Breast epithelium (tissue), 4 donors: ENCODE measurements at places on chromosomes 4 and X. TPM values are rescaled to one million over a fixed set of nuclear protein-coding genes. Genes with fewer than 3 reads are reported as not detected.

DNA sequence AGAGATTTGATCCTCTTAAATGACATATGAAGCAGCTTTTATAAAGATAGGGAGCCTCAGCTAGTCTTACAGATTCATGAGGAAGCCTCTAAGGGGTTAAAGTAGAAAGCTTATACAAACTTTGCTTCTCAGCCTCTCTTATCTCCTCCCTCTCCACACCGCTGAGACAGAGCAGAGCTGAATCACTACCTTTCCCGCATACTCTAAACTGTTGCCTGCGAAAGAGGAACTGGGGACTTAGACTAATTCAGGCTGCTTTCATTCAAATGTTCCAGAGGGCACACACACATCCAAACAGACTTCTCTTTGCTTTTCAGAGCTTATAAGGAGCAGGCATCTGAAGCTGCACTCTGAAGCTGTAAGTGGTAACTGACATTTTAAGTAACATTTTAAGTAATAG, at the start of gene SERTM2:
Gene SERTM2, plus strand, starts transcription at position 169 of the 400 bp plus-strand sequence. CDS start 7,213 bp downstream, outside the sequence.
- no peak for DNase-seq

- no peak for DNase-seq
Observed at GRCh38 chr4:17296921-17297890, 214.7 kb downstream of the QDPR start.

DNA sequence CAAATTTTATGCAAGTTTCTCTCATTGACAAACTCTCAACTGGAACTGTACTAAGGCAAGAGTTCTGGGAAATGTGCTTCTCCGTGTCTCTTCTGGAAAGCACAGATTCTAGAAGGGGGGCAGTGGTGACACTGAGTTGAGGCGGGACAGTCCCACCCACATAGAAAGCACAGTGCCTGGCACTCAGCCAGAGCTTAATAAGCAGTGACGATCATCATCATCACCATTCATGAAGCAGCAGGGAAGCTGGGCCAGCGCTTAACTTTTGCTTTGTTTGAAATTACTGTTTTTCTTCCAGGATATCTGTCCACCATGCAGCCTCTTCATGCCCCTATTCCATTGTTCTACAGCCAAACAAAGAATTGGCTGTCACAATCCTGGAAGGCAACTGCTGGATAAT, 60.3 kb downstream of the BEND2 start:
- DNase-seq, result no peak

The MAGEB10 gene
- not detected for total RNA-seq

The EPGN gene
- not detected for total RNA-seq

GRCh38 chrX:10938365-10938923, 172.7 kb upstream of the HCCS start:
- DNase-seq, result no peak

DNA sequence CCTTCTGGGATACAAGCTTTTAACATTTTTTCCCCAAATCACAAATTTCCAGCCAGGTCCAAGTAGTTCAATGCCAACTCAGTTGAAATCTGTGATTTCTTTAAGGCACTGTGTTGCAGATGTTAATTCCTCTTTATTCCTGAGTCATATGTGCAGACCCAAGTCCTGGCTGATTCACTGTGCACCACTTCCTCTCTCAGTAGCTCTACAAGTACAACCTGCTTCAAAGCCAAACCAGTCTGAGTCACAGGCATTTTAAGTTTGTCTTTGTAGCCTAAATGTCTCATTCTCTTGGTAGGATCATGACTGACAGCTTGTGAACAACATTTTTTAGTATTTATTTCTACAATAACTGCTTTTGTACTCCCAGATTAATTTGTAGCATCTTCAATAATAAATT, 165.6 kb upstream of the S100G start:
- no peak for DNase-seq

DNA sequence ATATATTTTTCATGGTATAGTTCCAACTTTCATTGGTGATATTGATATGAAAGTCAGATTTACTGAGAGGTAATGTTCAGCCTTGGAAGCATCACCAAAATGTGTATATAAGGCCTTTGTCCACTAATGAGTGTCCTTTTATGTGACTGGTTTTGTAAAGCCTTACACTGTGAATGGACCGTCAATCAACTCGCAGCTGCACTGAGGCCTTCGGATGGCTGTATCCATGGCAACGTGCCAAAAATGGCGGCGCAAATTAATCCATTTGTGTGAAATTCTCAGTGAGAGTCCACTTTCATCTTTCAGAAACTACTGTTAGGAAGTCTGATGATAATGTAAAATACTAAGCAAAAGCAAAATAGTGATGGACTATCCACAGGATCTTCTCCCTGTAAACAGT, 131.7 kb downstream of the SPCS3 start:
- no peak for DNase-seq

The ADAMTS3 gene
- 2.9 TPM for total RNA-seq

The NLRP2B gene
- 0.73 TPM for total RNA-seq

The KCNE5 gene
- 1.4 TPM for total RNA-seq

The PAGE1 gene
- not detected for total RNA-seq

The TMEM35A gene
- 2.1 TPM for total RNA-seq

The STPG2 gene
- total RNA-seq, result 1.6 TPM

The PITX2 gene
- total RNA-seq, result not detected

DNA sequence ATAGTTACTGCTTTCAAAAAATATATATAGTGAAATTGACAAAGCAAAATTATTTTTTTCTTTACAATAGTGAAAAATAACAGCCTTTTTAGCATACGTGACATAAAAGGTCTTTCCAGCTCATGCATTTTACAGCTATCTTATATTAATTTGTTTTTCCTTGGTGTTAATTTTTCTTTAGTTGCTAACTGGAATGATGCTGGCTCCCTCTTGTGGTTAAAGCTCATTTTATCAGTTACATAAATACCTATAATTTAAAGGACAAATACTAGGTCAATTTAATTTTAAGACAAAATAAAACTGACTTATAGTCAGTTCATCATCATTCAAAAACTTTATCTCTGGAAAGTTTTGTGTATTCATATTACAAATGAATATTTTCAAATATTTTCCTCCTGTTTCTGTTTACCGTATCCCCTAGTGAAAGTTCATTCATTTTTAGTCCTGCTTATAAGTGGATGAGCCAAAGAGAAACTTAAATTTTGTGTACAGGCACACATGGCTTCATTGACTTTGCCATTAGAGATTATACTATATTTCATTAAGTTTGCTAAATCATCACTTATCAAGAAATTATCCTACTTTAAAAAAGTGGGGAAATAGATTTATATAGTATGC, 9.9 kb upstream of the ANAPC4 start:
- DNase-seq, result no peak
